ENCODE measurements at places on chromosomes 13 and 19. TPM values are rescaled to one million over a fixed set of nuclear protein-coding genes. Genes with fewer than 3 reads are reported as not detected.

DNA sequence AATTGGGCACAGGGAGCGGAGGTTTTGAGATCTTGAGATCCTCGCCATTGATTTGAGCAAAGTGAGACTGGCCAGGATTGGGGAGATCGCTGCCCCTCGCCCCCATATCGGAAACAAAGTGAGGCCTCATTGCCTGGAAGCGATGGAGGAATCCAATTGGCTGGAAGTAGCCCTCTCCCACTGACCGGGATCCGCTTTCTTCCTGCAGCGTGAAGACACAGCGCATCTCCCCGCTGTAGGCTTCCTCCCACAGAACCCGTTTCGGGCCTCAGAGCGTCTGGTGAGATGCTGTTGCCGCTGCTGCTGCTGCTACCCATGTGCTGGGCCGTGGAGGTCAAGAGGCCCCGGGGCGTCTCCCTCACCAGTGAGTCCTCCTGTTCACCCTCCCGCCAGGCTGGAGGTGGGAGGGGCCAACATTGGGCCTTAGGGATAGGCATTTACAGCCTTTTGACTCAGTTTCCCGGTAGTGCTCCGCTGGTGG lies 438 bp downstream of the PRKCSH start:
- DNase-seq: peak; percentile 18

- DNase-seq: no peak
Observed at GRCh38 chr19:7815325-7815724, 14.7 kb upstream of the EVI5L start.

GRCh38 chr19:35146746-35147459 lies 3.8 kb downstream of the FXYD7 start:
- no peak for DNase-seq

GRCh38 chr13:47256618-47257017 lies 359.8 kb upstream of the HTR2A start:
- no peak for DNase-seq

DNA sequence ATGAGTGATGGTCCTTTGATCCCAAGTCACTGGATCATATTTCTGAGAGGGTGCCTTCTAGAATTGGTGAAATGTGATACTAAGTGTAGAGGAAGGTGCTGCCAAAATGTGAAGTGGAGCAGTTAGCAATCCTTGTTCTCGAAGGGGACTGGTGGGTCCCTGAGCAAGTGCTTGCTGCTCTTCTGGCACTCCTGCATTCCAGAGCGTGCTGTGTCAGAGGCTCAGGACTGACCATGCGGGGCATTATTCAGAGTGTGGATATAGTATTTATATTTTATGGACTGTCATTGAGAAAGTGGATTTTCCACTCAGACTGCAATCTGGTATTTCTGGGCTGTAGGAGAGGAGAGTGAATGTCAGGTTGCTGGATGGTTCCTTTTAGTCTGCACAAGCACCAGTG lies 152.6 kb upstream of the KL start:
- no peak for DNase-seq

DNA sequence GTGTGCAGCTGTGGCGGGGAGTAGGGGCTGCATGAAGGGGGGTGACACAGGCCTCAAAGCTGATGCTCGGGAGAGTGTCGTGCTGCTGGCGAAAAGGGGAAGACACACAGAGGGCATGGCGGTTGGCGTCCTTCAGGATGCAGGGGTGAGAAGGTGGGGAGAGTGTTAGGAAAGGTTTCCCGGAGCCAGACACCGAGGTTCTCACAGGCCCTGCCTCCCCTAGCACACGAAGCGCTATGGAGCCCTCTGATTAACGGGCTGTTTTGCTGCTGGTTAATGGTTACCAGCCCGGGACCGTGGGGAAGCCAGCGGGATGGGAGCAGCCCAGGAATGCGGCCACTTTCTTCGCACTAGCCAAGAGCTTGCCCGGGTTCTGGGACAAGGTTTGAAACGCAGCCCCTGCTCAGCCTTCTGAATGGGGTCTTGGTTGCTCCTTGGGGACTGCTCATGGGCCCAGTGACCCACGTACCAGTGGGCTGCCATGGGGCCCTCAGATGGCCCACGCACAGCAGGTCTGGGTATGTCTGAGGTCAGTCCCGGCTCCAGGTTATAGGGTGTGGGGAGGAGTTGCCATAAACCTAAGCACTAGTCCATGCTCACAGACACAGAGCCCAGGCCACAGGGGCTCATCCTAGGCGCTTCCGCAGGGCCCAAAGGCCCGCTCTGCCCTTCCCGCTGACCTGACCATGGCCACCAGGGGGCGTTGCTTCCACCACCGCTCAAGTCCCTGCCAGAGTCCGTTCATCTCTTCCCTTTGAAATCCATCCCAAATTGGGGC lies 31.3 kb upstream of the ISYNA1 start:
- DNase-seq: peak; percentile 39

- DNase-seq: no peak
Observed at GRCh38 chr19:19170873-19171672, 1.0 kb upstream of the MEF2B start.

- DNase-seq: no peak
Observed at GRCh38 chr13:68064001-68064770, 834.0 kb upstream of the PCDH9 start.

DNA sequence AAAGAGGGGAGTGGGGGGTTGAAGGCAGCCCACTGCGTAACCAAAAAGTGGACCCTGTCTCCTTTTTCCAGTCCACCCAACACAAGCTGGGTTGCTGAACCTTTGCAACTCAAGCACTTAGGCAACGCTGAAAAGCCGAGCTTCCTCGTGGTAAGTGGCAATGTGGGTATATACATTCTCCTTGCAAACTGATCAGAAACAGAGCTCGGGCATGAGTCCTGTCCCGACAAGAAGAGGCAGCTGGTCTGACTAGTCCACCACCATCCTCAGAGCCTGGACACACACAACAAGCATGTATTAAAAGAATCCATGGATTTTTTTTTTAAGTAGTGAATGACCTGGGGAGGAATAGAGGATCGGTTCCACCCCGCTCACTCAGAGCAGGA lies 240.6 kb upstream of the ZNF507 start:
- no peak for DNase-seq

DNA sequence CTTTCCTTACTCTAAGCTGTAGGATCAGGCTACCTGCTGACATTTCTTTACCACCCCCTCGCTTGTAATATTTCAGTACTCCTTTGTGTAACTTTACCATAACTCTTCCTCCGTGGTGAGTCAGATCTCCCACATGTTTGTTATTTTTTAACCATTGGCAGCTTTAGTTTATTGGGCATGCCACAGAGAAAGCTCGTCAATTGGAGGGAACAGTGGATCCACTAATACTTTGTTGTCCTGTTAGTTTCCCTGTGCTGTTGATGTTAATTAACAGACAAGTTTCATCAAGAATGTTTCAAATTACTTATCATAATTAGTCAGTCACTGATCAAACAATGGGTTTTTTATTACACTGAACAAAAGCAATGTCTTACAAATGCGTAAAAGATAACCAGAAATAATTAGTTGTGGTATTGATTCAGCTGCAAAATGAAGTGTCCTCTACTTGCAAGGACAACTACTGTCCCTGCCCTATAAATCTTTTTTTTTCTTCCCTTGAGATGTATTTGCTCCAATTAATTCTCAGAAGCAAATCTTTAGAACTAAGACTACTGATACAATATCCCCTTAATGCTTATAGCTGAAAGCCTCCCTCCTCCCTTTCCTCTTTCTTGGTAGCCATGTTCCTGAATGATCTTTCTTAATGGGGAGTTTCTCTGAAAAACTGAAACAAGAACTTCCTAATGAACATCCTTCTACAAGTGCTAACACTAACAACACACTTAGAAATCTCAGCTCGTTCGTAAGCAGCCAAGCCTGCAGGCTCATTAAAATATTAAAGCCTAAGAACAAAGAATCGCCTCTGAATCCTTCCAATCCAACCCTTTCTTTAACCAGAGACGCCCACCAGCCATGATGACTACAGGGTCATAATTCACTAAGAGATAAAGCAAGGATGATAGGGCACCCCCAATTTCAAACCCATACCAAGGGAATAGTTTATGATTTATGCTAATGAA lies 22.2 kb downstream of the EFNB2 start:
- DNase-seq: no peak

DNA sequence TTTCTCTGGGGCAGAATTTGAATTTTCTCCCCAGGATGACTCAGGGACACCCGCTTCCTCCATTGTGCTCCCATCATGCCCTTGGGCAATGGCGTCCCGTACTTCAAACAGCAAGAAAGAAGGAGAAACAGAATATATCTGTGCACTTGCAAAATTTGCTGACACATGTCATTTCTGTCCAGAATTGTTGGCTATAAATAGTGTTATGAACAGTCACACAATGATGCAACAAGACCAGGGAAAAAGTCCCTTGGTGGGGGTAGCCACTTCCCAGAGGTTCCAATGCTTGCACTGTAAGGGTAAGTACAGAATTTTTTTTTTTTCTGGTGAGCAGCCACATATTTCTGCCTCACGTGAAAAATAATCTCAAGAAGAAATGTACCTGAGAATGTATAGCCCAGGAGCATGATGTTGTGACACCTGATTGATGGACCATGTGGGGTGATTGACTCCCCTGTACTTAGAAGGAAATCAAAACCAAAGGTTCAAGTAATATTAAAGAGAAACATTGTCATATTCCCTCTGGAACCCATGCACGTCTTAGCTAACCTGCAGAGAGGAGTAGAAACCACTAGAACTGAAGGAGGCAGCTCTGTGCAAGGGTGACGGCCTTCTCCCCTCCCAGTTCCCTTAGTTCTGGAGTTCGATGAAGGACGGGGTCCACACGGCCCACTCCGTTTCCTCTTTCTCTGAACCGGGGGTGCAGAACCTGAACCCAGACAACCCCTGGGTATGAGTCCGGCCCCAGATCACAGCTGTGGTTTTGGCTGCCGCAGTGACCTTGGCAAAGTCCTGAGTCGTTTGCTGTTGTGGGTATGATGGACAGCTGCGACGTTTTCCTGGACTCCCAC lies 9.3 kb upstream of the LAIR1 start:
- DNase-seq: no peak

GRCh38 chr19:1355568-1356507 lies 27.9 kb upstream of the NDUFS7 start:
- DNase-seq: no peak

- no peak for DNase-seq
Observed at GRCh38 chr13:81051873-81052272, 710.9 kb upstream of the SPRY2 start.

GRCh38 chr19:5694167-5694955 lies 4.3 kb downstream of the RPL36 start:
- no peak for DNase-seq

- no peak for DNase-seq
Observed at GRCh38 chr19:34017024-34017423, 155.3 kb upstream of the LSM14A start.

GRCh38 chr13:112715210-112715609 lies 25.4 kb downstream of the ATP11A start:
- no peak for DNase-seq

GRCh38 chr19:2613507-2614295 lies 88.8 kb downstream of the GNG7 start:
- peak; percentile 52 for DNase-seq

DNA sequence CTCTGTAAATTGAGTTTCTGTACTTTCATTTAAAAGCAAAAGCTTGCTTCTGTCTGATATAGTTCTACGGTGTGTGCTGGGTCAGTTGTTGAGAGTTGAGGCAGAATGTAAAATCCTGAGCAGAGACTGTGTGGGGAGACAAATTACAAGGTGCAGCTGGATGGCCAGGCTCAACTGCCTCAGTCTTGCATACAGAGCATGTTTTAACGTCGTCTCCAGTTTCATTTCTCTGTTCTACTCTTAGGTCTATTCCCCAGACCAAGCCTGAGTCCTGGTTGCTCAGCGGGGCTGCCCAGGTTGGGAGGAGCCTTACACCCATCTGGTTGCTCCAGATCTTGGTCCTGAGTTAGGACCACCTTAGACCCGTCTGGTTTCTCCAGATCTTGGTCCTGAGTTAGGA lies 54.4 kb upstream of the MEDAG start:
- DNase-seq: no peak

DNA sequence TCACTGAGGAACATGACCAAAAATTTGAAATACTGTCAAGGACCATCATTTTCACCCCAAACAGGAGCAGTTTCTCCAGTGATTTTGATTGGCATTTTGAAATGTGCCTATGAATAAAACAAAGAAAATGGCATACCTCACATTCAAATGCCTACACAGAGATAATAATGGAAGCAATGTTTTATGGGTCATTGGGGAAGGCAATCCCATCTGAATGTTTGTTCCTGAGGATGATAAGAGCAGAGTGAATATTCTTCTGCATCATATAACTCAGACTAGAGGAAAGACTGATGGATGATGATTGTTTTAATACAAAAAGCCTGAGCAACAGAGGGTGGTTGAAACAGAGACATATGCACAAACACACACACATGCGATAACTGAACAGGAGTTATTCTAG lies 2749.9 kb downstream of the PCDH9 start:
- DNase-seq: no peak

GRCh38 chr13:27360562-27360961 lies 63.9 kb upstream of the GTF3A start:
- DNase-seq: no peak

GRCh38 chr19:10639836-10640235 lies 14.3 kb upstream of the ILF3 start:
- DNase-seq: no peak

GRCh38 chr13:43240278-43240677 lies 216.9 kb downstream of the DNAJC15 start:
- no peak for DNase-seq

DNA sequence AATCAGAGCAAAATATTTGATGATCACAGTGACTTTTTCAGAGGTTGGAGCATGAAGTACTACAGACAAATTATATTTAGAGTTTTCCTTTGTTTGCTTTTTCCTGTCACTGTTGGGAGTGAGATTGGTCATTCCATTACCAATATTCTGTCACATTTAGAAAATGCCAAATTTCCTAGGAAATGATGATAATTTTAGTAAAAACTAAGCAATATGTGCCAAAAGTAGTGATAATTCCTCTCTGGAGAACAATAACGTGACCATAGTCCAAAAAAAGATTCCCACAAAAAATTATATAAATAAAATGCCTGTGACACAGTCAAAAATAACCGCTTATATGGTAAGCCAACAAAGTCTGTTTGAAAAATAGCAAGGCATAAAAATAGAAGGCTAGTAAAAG lies 2719.4 kb downstream of the PCDH9 start:
- no peak for DNase-seq

DNA sequence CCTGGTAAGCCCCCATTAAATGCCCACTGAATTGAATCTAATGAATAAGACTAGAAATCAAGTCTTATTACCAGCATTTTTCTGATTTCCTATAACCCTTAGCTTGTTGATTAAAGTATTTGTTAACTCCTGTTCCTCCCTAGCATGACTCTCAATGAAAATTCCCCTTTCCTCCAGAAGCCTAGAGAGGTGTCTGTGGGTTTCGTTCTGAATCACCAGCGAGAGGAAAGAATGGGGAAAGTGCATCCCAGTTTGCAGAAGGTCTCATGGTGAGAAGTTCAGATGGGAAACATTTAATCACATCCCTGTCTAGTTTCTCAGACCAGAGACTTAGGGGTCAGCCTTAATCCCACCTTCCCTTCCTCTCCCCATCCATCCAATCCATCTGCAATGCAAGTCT lies 26.9 kb downstream of the POU2F2 start:
- DNase-seq: no peak

- DNase-seq: no peak
Observed at GRCh38 chr13:43360171-43360570, 336.8 kb downstream of the DNAJC15 start.

RAB3D gene
- total RNA-seq: 9.3 TPM

SELENOV gene
- total RNA-seq: not detected

CXCL17 gene
- total RNA-seq: not detected

ZFP28 gene
- 1.2 TPM for total RNA-seq

ATCAY gene
- total RNA-seq: not detected

C19orf73 gene
- total RNA-seq: 1.7 TPM

MRPL57 gene
- total RNA-seq: 28.5 TPM

NXNL1 gene
- total RNA-seq: not detected

THSD1 gene
- 0.39 TPM for total RNA-seq

CPB2 gene
- not detected for total RNA-seq

PRSS57 gene
- not detected for total RNA-seq

FFAR2 gene
- not detected for total RNA-seq

LHB gene
- total RNA-seq: not detected

ZNF835 gene
- total RNA-seq: 0.09 TPM
